ENCODE measurements at places on chromosomes 1 and 21.

DNA sequence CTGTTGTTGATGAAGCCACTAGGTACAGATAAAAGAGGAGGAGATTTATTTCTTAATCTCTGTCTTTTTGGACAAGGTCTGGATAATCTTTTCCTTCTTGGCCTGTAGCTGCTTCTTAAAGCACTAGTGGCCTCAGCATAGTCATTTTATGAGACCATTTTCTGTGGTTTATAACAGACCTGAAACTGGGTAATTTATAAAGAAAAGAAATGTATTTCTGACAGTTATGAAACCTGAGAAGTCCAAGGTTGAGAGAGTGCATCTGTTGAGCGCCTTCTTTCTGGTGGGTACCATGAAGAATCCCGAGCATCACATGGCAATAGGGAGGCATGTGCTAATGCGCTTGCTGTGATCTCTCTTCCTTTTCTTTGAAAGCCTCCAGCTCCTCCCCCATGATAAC lies 36.7 kb upstream of the PDC start:
- DNase-seq, result no peak

- no peak for DNase-seq
Measured at GRCh38 chr1:205240118-205240517, 12.4 kb downstream of the TMCC2 start.

- DNase-seq, result no peak
Measured at GRCh38 chr1:84583648-84584047, 9.4 kb upstream of the CTBS start.

- no peak for DNase-seq
Measured at GRCh38 chr21:42426876-42427480, 23.3 kb downstream of the UBASH3A start.

DNA sequence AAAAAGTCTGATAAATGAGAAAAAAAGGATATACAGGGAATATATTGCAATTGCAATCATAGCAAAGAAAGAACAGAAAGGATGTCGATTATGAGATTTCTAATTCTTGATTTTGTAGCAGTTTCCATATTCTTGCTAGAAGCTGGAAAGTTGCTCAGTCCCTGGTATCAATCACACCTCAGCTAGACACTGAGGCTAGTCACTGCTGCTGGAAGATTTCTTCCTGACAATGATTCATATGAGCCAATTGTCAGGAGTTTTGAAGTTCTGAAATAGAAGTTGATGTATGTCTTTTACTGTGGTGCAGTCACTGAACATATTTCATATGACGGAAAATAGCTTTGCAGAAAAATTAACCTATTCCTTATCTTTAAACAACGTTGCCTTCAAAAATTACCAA lies 208.4 kb upstream of the C1orf105 start:
- no peak for DNase-seq

DNA sequence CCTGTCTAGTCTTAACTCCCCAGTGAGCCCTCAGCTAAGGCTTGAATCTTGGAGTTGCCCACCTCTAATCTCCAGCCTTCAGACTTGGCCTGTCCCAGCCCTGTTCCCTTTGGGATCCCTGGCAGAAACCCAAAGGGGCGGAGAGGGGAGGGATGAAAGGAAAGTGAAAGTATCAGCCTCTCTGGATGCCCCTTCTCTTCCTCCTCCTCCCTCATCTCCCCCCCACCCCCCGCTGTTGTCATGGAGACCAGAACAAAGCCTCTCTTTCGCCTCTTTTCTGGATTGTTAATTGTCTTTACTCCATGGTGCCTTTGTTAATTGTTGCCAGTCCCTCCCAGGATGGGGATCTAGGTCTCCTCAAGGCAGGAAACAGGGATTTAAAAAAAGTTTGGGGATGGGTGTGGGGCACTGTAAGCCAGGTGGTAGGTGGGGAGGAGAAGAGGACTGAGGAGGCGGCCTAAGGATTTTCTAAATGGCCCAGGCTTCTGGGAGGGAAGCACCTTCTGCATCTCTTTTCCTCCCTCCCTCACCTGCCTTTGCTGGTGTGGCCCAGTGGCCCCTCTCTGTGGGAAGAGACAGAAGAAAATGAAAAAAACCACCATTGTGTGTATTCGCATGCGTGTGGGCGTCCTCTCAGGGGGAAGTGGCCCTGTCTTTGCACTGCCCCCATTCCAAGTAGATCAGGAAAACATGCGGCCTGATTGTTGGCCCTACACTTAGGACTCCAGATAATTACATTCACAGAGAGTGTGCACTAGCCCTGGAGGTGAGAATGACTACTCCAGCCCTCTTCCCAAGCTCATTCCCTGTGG lies 7.5 kb upstream of the SOX13 start:
- no peak for DNase-seq

DNA sequence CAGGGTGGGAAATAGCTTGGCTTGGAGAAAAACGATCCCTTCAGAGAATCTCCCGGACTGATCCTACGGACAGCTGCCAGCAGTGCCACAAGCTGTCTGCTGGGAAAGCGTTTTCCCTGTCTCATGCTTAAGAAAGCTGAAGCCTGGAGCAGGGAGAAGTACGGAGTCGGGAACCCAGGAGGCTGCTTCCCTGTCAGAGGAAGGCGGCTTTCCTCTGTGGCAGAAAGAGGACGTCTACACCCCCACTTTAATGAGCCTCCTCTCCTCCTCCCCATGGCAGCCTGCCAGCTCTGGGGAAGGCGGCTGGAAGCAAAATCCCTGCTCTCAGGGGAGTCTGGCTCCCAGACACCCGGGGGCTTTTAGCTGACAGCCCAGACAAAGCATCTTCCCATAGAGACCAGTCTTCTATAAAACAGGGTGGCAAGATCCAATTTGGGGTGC lies 7.3 kb downstream of the KIF21B start:
- DNase-seq, result no peak

GRCh38 chr1:165248969-165249571 lies 107.4 kb downstream of the LMX1A start:
- DNase-seq, result no peak

GRCh38 chr1:174953285-174954072 lies 46.3 kb upstream of the CACYBP start:
- no peak for DNase-seq

DNA sequence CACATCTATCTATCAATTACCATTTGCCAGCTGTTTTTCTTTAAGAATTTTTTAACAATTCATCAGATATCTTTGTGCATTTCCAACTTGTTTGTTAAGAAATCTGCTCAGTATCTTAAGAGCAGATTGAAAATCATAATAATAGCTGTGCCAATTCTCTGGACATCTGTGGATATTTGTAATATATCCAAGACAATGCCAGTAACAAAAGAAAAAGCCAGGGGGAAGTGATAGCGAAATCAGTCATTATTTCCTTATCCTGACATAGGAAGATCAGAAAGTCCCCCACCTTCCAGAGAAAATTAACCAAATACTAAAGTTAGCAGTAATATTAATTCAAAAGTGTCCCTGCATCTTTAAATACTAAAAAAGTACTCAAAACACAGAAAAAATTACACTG lies 217.1 kb downstream of the RERE start:
- DNase-seq, result no peak

- no peak for DNase-seq
Measured at GRCh38 chr21:26421724-26422123, 151.4 kb downstream of the CYYR1 start.

GRCh38 chr1:211589782-211590721 lies 11.1 kb upstream of the SLC30A1 start:
- DNase-seq, result no peak

DNA sequence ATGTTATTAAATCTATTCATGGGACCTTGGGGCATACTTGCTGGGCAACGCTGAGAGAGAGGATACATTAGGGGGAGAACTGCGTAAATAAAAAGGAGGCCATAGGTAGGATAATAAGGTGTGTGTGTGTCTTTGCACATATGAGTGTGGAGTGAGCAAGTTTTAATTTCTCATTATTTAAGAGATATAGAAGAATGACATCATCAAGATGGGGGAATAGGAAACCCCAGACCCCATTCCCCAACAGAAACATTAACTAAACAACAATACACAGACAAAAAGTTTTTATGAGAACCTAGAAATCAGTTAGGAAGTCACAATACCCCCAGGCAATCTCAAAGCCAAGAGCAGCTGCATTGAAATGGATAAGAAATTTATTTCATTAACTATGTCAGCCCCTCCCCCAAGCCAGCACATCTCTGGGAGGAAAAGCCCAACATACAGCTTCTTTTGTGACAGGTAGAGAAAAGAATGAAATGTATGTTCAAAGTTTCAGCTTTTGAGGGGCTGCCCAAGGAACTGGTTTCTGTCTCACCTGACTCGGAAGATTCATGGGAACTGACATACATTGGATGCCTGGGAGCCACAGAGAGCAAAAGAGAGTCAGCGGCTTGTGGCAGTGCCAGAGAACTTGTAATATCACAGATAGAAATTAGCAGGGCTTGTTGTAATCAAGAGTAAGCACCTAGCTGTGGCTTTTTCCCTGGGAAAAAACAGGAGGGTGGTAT lies 234.3 kb upstream of the NFIA start:
- DNase-seq, result no peak

DNA sequence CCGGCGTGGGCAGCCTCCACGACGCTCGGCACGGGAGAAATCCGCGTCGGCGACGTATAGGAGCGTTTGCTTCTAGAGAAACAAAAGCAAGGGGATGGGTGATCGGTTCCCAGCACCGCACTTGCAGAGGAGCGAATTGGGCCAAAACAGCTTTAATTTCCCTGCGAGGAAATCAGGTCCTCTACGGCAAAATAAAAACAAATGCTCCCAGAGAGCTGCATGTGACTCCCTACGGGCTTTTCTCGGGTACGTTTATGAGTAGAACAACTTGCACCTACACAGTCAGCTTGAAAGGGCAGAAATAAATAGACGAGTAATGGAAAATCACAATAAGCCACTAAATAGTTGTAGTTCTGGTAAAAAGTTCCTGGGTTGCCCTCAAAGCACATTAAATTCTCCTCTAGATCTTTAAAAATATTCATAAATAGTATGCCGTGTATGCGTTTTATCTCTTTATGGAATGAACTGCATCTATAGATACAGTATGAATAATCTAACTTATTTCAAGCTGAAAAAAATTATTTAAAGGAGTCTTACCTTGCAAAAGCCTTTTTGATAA lies 1.2 kb downstream of the NHLH2 start:
- peak; percentile 5 for DNase-seq

DNA sequence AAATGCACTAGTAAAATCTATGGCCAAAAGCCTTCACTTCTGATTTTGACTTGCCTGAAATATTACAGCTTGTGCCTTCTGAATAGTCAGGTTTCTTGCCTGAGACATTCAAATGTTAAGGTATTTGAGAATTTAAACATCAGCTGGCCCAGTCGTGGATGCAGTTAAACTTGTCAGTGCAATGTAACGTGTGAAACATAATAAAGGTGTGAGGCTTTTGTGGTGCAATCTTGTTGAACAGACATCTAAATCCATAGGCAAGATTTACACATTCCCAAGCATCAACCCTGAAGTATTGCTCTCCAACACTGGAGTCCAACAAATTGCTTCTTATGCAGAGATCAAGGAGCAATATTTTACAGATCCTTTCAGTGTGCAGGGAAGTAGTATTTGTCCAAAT lies 4.4 kb downstream of the CCN1 start:
- DNase-seq, result peak; percentile 9

DNA sequence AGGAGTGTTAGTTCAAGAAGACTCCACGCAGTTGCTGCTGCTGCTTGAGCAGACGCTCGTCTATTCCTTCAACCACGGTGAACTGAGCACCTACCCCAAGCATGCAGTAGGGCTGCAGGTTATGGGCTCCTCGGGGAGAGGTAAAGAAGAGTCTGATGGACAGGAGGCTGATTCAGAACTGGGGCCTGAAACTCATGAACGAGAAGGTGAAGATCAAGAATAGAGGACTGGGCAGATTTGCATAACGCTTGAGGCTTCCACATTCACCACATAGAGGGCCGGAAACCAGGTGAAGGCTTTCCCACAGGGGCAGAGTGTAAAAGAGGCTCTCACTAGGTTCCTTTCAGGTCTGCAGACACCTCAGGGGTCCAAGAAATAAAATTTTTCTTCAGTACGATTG lies 9.1 kb downstream of the ABCA4 start:
- no peak for DNase-seq

Data from T47D (cell line).